ENCODE measurements at places on chromosomes 3 and 15. TPM values are rescaled to one million over a fixed set of nuclear protein-coding genes. Genes with fewer than 3 reads are reported as not detected.

Gene CD200R1
- 11.3 TPM for total RNA-seq

Gene FGD5
- total RNA-seq: not detected

Gene ACP3
- 0.32 TPM for total RNA-seq

Gene FOXB1
- 0.27 TPM for total RNA-seq

Gene KIF23
- total RNA-seq: 0.32 TPM

Gene ARNT2
- total RNA-seq: not detected

Gene ATP13A4
- total RNA-seq: 1.6 TPM

Gene MUC4
- not detected for total RNA-seq

Gene GATA2
- 0.30 TPM for total RNA-seq

Gene GOLGA6L7
- total RNA-seq: not detected

Gene CORO2B
- total RNA-seq: 0.15 TPM

Gene RARRES1
- total RNA-seq: not detected

Gene C2CD4A
- not detected for total RNA-seq

Gene ZNF660
- 0.38 TPM for total RNA-seq

Gene IGSF10
- total RNA-seq: not detected

Gene KCNMB3
- total RNA-seq: 0.61 TPM

Gene FAM3D
- not detected for total RNA-seq

Gene DOCK3
- 2.3 TPM for total RNA-seq

Gene INSYN1
- not detected for total RNA-seq

Gene NRG4
- total RNA-seq: not detected

Gene KIF15
- 0.30 TPM for total RNA-seq

Gene ANKUB1
- not detected for total RNA-seq

Gene CCDC14
- 37.3 TPM for total RNA-seq

Gene DGKG
- total RNA-seq: 0.10 TPM

Gene FSIP1
- not detected for total RNA-seq

Gene POPDC2
- total RNA-seq: 6.0 TPM

Gene TMEM266
- total RNA-seq: not detected

Gene IFT122
- 16.6 TPM for total RNA-seq

Gene KCNMB2
- not detected for total RNA-seq

Gene TIMP4
- not detected for total RNA-seq

Gene RARB
- not detected for total RNA-seq

Gene LMAN1L
- 2.4 TPM for total RNA-seq

Gene ISL2
- total RNA-seq: 0.71 TPM

Gene LRRC49
- not detected for total RNA-seq

Gene DZIP3
- 13.7 TPM for total RNA-seq

Gene AGTR1
- total RNA-seq: not detected

Gene SPATA12
- not detected for total RNA-seq

Gene ALPK3
- total RNA-seq: 0.19 TPM

Gene LOXL1
- 0.49 TPM for total RNA-seq

Gene SYNPR
- not detected for total RNA-seq

Gene PLD1
- 0.36 TPM for total RNA-seq

Gene CLEC3B
- total RNA-seq: 0.75 TPM

Gene DPH6
- total RNA-seq: 11.3 TPM

Gene CCDC39
- total RNA-seq: not detected

Gene ZIC4
- total RNA-seq: not detected

Gene SV2B
- total RNA-seq: 0.08 TPM

Gene CEP19
- total RNA-seq: 8.1 TPM

Gene TP63
- not detected for total RNA-seq

Gene C3orf49
- not detected for total RNA-seq

Gene TCAIM
- 19.8 TPM for total RNA-seq

Gene CKMT1B
- total RNA-seq: not detected

Gene GPR87
- not detected for total RNA-seq

Gene COL6A5
- not detected for total RNA-seq

Gene GP5
- total RNA-seq: 6.2 TPM

Gene UBA7
- total RNA-seq: 287 TPM

Gene RASGRP1
- total RNA-seq: 101 TPM

Gene STARD9
- 10.5 TPM for total RNA-seq

Measured in naive thymus-derived CD4-positive, alpha-beta T cell (primary cell).